ENCODE measurements at places on chromosomes 16 and 17.

GRCh38 chr17:9755083-9755482 lies 36.3 kb downstream of the DHRS7C start:
- no peak for DNase-seq

DNA sequence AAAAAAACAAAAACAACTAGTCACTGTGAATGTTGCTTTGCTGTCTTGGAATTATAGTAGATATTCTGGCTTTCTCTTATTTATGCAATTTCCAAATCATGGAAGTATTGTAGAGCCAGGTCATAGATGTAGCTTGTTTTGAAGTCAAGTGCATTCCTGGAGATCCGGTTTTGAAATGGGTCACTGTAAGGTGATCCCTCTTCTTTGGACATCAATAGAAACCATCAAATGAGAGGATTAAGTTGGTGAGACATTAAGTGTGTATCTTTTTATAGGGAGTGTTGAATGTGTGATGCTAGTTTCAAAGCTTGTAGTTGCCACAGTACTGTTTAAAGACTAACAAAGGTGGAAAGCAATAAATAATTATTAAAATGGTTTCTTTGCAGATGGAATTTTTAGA lies 4.5 kb downstream of the PRKAR1A start:
- no peak for DNase-seq

- DNase-seq: no peak
Measured at GRCh38 chr17:75153780-75154194, 525 bp downstream of the JPT1 start.

DNA sequence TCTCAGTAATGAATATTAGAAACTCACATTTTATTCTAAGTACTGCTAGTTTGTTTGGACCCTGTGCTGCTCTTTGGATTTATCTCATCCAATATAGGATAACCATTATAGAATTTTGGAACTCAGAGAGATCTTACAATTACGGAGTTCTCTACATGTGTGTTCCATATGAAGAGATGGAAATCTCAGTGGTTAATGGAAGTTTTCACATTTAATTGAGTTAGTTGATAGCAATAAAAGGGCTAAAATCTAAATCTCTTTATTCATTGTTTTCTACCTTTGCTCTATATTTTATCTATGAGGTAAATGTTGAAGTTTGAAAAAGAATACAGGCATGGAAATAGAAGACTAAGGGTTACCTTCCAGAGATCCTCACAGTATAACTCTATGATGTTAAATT lies 558.0 kb upstream of the KIF2B start:
- DNase-seq: no peak

DNA sequence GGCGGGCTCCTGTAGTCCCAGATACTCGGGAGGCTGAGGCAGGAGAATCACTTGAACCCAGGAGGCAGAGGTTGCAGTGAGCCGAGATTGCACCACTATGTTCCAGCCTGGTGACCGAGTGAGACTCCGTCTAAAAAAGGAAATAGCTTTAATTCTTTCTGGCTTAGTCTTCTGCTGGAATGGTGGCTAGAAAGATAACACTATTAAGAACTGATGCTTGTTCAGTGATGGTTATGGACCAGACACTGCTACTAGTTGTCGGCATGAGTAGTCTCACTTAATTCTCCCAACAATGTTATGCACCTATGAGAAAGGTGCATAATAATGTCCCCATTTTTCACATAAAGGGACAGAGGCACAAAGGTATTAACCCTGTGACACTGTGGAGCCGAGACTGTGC lies 188.7 kb downstream of the HS3ST3A1 start:
- no peak for DNase-seq

DNA sequence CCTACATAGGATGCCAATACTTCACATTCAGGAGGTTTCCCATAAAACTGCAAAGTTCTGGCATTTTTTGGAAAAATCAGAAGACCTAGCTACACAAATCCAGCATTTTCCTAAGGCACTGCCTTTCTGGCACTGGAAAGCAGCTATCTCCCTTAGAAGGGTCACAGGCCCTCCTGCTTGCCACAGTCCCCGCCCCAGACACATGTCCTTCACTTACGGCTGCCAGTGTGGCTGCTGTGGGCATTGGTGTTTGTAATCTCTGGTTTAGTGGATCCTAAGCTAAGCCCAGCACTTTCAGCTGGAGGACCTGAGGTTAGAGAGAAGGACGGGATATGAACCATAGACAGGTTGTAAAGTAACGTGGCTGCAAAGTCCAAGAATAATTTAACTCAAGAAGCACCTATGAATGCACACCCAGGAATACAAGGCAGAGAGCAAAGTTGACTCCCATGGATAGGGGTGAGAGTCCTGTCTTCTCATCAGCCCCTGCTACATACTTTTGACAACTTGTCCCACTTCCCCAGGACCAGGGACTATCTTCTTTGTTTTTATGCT lies 100.0 kb downstream of the XYLT1 start:
- no peak for DNase-seq

DNA sequence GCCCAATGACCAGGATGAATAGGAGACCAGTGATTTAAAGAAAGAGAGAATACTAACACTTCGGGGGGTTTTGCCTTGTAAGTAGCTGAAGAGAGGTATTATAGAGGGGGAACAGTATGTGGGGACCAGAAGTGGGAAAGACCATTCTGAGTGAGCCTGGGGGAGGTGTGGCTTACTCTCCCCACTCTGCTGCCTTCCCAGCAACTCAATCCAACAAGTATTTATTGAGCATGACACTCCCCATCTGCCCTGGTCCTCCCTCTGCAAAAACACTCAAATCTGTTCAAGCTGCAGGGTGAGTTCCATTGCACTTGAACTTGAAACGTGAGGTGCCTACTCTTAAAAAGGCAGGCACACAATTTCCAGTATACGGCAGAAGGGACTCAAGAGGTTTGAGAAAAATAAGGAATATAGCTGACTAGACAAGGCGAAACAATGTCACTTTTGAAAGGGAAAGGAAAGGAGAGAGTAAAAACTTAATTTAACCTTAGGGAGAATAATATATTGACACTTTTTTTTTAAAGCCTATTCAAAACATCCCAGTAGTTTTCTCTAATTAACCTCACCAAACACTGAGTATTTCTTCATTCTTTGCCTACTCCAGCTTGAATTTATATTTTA lies 8.2 kb downstream of the FAM117A start:
- DNase-seq: no peak

DNA sequence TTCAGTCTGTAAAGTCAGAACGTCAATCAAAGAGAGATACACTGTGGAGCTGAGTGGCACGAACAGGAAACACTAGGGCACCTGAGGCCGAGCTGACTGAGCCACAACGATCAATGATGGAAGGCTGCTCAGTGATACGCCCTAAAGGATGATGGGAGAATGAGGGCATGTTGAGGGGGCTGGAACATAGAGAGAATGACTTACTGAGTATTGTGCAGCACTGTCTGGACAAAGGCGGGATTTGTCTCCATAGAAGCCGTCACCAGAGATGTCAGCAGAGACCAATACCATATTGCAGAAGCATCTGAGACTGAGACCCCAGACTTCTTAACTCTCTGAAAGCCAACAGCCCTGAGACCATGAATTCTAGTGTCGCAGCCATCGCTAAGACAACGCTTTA lies 33.4 kb downstream of the ZZEF1 start:
- no peak for DNase-seq

DNA sequence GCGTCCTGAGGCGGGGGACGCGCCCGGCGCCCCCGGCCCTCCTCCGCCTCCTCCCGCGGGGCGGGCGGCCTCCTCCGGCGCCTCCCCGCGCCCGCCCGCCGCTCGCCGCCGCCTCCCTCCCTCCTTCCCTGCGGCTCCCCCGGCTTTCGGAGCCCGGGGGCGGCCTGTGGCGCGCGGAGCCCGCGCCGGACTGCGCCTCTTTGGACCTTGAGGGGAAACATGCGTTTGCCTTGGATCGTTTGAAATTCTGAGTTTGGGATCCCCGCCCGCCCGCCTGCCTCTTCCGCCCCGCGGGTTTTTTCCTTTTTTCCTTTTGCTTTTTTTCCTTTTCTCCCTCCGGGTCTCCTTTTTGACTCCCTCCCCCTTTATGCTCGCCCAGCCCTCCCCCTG lies 390 bp downstream of the ZNRF1 start:
- no peak for DNase-seq

- no peak for DNase-seq
Measured at GRCh38 chr16:18829251-18829650, 27.9 kb upstream of the ARL6IP1 start.

GRCh38 chr17:16325964-16326363 lies 27.3 kb downstream of the CENPV start:
- no peak for DNase-seq

- no peak for DNase-seq
Measured at GRCh38 chr17:55242476-55242875, 22.3 kb upstream of the HLF start.

DNA sequence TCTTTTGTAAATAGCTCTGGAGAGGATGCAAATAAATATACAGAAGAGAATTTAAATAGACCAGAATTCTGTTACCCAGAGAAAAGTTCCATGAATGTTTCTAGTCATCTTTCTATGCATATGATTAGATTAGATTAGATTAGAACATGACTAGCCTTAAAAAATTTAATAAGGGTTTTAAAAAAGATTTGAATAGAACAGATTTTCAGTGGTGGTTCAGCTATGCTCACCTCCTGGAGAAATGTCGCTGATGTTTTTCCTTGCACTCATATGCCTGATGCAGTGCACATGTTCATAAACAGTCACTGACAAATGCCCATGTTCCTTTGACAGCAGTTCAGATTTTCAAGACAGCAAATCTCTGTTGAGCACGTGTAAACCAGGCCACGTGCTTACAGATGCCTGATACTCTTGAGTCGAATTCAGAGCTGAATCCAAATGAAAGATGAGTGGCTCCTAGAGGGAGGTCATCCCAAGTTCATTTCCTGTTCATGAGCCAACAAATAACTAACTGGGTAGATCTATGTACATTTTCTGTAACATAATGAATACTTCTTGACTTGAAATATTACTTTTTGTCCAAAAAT lies 19.9 kb upstream of the RAB11FIP4 start:
- no peak for DNase-seq

DNA sequence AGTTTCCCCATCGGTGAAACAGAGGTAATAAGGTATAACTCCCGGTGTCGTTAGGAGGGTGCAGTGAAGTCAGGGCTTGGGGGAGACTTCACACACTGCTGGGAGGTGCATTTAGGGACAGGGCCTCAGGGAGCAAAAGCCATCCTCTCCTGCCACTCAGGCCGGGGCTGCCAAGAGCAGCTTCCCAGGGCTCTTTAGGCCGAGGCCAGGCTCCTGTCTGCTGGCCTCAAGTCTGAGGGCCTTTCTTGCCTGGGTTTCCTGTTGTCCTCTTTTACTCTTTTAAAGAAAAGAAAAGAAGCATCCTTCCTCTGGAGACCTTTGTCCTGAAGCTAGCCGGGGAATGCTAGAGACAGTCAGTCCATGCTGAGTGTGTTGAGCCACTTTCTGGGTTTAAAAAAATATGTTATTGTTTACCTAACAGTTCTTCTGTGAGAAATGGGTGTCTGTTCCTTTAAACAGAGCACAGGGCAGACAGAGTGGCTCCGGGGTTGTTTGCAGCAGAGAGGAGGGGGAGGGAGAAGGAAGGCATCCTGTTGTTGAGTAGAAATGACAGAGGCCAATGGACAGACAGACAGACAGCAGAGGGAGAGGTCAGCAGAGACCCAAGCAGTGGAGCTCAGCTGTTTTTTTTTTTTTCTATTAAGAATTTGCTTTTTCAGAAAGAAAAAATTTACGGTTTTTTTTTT lies 79.1 kb downstream of the C17orf67 start:
- no peak for DNase-seq

DNA sequence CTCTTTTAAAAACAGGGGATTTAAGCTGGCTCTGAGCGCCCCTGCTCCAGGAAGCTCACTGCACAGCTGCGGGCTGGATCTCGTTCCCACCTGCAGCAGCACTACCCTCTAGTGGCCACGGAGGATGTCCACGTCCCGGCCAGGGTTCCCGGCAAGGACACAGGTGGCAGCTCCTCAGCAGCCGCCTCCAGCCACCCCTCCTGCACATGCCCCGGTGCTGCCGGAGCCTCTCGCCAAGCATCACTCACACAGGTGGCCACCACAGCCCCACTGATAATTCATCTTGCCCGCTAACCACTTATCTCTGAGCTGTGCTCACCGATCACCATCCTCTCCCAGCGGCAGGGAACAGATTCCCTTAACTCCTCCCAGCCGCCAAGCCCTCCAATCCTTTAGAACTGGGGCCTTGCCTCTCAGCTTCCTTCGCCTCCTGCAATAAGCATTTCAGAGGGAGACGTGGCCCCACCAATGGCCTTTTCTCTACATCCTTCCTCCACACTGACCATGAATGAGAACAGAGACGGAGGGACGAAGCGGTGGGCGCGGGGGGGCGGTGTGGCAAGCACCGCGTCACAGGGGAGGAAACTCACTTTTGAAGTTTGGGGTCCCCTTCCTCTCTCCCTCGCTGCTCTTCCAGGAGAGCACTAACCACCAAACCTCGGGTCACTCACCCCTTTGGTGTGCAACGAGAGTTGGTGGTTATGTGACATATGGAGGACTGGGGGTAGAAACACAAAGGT lies 222.1 kb downstream of the RBFOX3 start:
- DNase-seq: no peak

- no peak for DNase-seq
Measured at GRCh38 chr17:56031636-56032035, 121.6 kb upstream of the ANKFN1 start.

GRCh38 chr17:9725575-9725974 lies 65.8 kb downstream of the DHRS7C start:
- DNase-seq: no peak

GRCh38 chr17:59892251-59892923 lies 356 bp downstream of the TUBD1 start:
- no peak for DNase-seq

GRCh38 chr16:50266337-50267091 lies at the start of gene ADCY7:
Gene ADCY7 (plus strand): TSS chr16:50266551. CDS start chr16:50288180, 21,629 bp downstream.
- peak; percentile 83 for DNase-seq

DNA sequence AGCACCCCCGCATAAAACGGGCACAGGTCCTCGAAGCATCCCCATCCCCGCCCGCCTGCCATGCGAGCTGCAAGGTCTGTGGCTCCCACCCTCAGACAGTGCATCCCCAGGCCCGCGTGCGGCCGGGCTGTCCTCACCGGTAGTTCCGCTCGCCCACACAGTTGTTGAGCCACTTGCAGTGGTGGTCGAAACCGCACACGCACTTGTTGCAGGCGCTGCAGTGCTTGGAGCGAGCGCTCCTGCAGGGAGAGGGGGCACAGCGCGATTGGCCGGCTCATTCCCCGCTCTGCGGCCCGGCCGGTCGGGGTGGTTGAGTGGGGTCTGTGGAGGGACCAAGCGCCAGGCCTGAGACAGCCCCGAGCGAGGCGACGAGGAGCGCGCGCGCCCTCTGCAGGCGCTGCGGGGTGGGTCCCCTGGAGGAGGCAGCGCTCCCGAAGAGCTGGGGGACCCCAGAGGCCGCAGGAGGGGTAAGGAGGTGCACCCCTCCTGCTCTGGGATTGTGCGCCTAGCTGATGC lies 6.0 kb upstream of the TPPP3 start:
- DNase-seq: peak; percentile 17

DNA sequence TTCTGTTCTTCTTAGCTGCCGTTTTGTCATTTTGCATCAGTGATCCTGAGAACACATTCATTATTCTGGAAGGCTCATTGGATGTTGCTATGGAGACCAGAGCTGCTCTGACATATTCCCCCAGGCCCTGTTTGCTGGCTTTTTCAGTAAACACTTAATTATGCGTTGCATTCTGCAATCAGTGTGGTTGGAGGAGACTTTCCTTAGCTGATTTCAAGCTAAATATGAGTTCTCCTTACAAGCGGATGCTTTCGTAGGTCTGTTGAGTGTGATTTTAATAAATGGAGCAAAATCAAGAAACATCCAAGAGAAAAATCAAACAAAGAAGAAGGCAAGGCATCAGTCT lies 38.2 kb upstream of the NUDT7 start:
- no peak for DNase-seq
